Cardiac fibroblast (primary cell): ENCODE measurements at places on chromosomes 1 and 21.

GRCh38 chr21:42193721-42194120, 25.2 kb upstream of the ABCG1 start:
- DNase-seq, result no peak

- no peak for DNase-seq
These were observed 53.9 kb downstream of the YARS1 start for GRCh38 chr1:32763221-32763620.

GRCh38 chr1:87902830-87903229, 574.1 kb downstream of the LMO4 start:
- peak; percentile 18 for DNase-seq

DNA sequence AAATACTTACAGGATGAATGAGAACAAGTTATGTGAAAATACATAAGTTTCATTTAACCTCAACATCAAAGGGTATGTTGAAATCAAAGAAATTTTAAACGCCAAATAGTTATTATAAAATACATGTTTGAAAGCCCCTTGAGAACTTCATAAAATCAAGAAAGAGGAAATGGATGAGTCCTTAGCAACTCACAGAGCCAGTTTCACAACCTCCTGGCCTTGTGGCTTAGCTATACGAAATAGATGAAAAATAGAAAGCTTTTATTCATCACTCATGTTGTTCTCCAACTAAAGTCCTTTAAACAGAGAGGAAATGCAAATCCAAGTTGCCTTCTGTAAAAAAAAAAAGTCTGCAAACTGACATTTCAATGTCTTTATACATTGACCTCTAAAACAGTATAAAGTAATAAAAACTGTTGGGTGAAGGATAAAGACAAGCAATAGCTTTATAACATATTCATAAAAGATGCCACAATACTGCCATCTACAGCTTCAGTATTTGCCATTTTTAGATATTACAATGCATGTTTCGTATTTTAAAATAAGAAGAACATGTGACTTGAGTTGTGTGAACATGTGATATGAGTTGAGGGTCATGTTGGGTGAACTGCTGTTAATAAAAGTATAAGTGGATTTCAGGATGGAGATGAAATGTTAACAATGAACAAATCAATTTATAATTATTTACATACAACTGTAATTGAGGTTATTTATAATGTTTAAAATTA, 847.8 kb downstream of the MRPL39 start:
- no peak for DNase-seq

DNA sequence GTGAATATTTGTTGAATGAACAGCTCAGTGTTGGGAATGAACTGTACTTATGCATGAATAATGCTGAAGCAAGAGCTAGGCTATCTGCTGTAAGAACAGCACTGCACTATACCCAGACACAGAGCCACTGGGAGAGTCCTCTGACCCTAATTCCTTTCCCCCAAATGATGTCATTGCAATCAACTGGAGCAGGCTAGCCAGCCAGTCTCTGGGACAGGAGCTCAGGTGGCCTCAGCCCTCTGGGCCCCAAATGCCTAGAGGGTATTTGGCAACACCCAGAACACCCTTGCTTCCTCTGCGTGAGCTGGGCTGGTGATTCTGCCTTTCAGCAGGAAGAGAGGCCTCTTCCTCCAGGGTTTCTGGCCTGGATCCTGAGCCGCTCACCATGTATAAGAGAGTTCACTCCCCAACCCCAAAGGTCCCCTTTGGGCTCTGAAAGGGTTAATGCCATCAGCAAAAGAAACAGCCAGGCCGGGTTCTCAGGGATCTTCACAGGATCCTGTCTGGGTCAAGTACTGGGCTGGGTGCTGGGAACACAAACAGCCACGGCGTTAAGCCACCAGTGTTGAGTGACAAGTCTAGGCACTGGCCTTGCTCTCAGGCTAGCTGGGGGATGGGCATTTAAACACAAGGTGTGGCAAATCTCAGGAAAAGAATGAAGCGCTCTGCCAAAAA, 3.7 kb upstream of the PADI4 start:
- DNase-seq, result no peak

DNA sequence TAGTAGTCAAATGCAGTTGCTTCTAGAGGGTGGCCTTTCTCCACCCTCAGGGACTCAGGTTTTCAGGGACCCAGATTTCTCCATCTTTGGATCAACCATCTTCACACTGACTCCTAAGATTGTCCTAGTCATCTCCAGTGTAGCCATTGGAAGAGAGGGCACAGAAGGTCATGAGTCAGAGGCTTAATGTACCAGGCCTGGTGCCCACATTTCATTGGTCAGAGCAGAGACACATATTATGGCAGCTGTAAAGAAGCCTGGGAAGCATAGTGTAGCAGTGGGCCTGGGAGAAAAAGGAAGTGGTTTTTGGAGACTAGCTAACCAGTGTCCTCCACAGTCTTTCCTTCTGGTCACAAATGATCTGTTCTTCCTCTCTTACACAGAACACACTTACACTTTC, 122.5 kb downstream of the GIPC2 start:
- DNase-seq, result peak; percentile 38

GRCh38 chr1:90405726-90406125, 311.4 kb downstream of the BARHL2 start:
- no peak for DNase-seq

DNA sequence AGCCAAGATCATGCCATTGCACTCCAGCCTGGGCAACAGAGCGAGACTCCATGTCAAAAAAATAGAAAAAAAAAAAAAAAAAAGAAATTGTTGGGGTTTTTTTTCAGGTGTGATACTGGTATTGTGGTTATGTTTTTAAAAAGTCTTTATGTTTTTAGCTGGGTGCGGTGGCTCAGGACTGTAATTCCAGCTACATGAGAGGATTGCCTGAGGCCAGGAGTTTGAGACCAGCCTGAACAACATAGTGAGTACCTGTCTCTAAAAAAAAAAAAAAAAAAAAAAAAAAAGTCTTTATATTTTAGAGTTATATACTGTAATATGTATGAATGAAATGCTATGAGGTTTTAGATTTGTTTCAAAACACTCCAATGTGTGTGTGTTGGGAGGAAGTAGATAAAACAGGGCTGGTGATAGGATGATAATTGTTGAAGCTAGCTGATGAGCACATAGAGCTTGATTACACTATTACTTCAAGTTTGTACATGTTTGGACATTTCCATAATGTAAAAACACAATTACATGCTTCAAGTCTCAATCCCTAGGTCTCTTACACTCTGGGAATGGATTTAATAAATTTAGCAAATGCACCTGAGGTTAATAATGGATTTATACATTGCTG, 30.2 kb upstream of the ATP5PO start:
- no peak for DNase-seq

DNA sequence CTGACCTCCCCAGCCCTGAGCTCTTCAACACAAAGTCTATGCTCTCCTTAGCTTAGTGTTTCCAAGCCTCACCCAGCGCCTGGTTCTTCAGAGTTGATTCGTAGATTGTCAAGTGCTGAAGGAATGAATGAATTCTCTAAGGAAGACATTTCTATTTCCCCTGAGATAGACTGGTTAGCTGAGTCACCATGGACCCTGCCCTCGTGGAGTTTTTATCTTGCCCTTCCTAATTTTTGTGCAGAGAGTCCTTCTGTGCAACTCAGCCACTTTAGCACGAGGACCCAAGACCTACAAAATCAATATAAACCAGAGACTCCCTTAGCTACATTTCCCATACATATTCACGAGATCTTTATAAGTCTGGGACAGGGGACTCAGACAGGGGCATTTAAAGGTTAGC, 2.6 kb upstream of the CD244 start:
- no peak for DNase-seq

GRCh38 chr1:93501399-93501798, 53.5 kb downstream of the FNBP1L start:
- DNase-seq, result no peak

GRCh38 chr1:224289396-224289795, 40.6 kb downstream of the NVL start:
- DNase-seq, result no peak

- DNase-seq, result peak; percentile 83
These were observed 22.5 kb upstream of the SLC27A3 start for GRCh38 chr1:153752571-153753195.

- no peak for DNase-seq
These were observed 3.7 kb downstream of the DEDD start for GRCh38 chr1:161128591-161129420.

- DNase-seq, result no peak
These were observed 3.4 kb downstream of the LRRC71 start for GRCh38 chr1:156923670-156924477.

- no peak for DNase-seq
These were observed 89.6 kb downstream of the DISP1 start for GRCh38 chr1:222904451-222904850.

- DNase-seq, result no peak
These were observed 15.8 kb downstream of the ACTL8 start for GRCh38 chr1:17770983-17771382.

DNA sequence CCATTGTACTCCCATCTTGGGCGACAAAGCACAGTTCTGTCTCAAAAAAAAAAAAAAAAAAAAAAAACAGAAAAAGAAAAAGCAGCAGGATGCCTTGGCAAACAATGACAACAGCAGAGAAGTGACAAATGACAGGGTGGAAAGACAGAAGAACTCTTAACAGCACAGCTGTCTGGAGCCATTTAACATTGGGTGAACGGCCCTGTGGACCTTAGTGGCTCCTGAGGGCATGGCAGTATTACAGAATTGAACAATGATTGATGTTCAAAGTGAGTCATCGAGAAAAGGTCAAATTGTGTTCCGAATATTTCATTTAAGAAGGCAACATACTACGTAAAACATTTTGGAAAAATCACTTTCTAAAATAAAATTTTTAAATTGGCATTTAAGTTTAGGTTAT, 30.0 kb downstream of the DNASE2B start:
- DNase-seq, result no peak

GRCh38 chr1:161285521-161285920, 24.2 kb downstream of the MPZ start:
- DNase-seq, result no peak

DNA sequence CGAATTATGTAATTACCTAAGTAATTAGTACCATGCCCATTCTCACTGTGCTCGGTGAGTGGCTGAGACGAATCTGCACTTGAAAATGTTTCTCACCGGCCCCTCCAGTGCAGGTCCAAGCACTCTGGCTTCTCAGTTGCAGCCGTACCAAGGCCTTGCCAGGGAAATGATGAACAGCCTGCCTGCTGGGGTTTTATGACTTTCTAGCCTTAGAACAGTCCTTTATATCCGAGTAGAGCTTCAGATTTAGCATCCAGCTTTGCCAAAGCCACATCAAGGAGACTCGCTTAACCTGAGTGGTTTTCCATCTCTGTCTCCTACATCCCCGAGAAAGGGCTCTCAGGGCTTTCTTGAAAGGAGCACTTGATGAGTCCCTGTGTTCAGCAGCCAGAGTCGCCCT, 83.4 kb downstream of the GREM2 start:
- no peak for DNase-seq

DNA sequence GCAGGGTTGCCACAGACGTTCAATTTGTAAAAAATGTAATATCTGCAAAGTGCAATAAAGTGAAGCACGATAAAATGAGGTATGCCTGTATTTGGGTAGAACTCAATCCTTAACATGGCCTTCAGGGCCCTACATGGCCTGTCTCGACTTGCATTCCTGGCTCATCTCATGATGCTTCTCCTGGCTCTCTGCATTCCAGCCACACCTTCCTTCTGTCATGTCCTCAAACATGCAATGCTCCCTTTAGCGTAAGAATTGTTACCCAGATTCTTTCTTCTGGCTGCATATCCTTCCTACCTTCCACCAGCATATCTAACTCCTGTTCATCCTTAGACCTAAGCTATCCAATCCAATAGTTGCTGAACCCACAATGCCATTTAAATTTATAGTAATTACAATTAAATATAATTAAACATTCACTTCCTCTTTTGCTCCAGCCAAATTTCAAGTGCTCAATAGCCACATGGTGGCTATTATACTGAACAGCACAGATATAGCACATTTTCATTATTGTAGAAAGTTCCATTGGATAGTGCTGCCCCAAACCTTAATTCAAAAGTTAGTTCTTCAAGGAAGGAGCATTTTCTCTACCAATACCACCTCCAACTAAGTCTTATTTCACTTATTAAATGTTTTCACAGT, 32.6 kb downstream of the FGGY start:
- no peak for DNase-seq

GRCh38 chr1:15941044-15941840, 34.7 kb downstream of the ZBTB17 start:
- DNase-seq, result no peak

GRCh38 chr1:46684670-46685069, 13.0 kb downstream of the TEX38 start:
- DNase-seq, result no peak

- no peak for DNase-seq
These were observed 217.8 kb upstream of the B3GALT2 start for GRCh38 chr1:193404236-193404635.

- DNase-seq, result no peak
These were observed 94.5 kb downstream of the HUNK start for GRCh38 chr21:31967334-31967733.
